ENCODE measurements at places on chromosomes 3 and 15.

- DNase-seq = no peak
Measured at GRCh38 chr3:73255609-73256029, 194.2 kb downstream of the EBLN2 start.

- no peak for DNase-seq
Measured at GRCh38 chr15:75809986-75810750, 33.1 kb upstream of the UBE2Q2 start.

DNA sequence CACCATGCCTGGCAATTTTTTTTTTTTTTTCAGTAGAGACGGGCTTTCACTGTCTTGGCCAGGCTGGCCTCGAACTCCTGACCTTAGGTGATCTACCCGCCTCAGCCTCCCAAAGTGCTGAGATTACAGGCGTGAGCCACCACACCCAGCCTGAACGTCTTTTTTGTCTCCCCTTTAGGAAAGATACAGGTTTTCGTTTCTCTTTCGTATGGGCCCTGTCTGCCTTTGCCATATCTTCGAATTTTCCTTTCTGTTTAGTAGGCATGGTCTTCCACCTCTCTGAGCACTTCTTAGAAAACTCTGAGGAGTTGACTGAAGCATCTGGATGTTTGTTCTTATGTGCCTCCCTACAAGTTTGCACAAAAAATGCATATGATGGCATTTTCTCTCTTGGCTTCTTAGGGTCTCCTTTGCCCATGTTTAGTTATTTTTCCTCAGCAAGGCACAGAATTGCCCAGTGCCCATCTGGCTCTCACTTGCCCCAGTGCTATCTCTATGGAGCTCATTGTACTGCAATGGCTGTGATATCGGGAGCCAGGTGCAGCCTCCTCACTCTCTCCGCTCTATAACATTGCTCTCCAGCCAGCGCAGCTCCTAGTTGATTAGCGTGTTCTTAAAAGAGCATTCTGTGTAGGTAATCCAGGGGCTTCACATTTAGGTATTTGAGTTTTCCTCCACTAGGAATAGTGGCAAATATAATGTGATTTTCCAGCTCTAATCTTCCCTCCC lies 48.0 kb downstream of the ABHD2 start:
- DNase-seq = no peak

GRCh38 chr3:58184309-58184981 lies 26.3 kb downstream of the DNASE1L3 start:
- DNase-seq = no peak

DNA sequence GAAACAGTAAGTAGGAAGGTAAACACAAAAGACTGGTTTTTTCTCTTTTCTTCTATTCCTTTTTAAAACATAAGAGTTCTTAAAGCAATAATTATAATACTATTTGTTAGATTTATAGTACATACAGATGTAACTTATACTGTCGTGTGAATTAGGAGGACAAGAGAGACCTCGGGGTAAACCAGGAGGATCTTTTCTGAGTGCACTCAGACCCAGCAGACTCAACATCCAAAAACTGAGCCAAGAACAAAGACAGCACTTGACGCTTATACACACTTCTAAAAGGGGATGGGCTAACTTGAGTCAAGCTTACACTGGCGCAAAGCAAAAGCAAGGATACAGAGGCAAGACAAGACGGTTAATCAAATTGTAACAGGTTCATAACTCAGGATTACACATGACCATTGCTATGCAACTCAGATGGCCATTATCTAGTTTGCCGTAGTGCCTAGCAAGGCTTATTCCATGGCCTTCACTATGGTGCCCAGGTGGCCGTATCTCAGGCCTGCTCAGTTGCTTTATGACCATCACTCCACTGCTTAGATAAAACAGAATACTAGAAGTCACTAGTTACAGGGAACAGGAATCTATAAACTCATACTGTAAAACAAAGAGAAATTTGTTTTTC lies 18.6 kb downstream of the MTHFS start:
- no peak for DNase-seq

DNA sequence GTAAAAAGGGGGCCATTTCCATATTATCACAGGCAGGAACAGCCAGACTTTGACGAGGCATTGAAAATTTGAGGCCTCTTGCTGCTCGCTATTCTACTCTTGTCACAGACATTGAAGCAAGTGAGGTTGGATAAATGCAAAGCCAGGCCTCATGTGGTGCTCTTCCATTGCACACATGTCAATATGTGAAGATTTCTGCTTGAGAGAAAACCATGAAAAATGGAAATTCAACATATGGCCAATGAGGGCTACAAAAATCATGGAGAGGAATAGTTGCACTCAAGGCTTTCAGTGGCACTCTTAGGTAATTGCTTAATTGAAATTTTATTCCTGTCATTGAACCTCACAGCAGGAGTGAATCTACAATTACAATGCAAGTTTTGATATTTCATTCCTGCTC lies 185.6 kb upstream of the MBNL1 start:
- no peak for DNase-seq

DNA sequence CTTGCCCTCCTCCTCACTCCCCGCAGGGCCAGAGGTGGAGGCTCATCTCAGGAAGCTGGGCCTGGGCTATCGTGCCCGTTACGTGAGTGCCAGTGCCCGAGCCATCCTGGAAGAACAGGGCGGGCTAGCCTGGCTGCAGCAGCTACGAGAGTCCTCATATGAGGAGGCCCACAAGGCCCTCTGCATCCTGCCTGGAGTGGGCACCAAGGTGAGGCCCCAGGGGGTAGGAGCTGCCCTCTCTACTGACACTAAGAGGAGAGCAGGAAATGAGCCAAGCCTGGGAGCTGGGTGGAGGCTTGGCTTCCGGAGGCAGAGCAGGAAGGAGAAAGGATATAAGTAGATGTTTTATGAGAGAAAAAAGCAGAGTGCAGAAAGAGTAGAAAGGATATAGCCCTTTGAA lies 4.9 kb downstream of the OGG1 start:
- DNase-seq = no peak

- no peak for DNase-seq
Measured at GRCh38 chr3:113283306-113283705, 71.9 kb downstream of the BOC start.

DNA sequence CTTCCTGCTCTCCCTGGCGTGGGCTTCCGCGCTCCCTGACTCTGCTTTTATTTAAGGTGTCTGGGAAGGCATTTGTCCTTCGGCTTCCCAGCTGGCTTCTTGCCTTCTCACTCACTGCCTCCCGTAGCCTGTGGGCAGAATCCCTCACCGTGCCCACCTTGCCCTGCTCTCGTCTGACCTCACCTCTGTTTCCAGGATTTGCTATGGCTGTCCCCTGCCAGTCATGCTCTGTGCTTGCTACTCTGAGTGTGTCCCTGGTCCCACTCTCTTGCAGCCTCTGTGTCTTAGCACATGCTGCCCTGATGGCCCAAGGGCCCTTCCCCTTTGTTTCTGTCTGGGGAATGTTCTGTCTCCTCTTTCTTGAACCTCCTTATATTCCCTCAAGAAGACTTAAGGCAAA lies 26.2 kb downstream of the LPP start:
- DNase-seq = no peak

DNA sequence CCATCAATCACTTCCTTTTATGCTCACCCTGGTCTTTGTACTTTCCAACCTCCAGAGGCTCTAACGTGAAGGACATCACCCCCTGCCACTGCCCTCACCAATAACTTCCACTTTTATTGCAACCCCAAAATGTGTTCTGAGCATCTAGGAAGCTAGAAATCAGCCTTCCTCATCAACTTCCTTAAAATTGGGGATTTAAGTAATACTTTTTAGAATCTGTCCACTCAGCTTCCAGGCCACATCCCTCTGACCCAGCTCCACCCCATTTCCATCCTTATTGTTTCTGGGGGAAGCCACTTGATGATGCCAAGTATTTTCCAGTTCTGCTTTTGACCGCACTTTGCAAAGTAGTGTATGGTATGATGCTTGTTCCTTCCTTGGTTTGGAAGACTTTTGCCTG lies 73.5 kb upstream of the XCR1 start:
- DNase-seq = no peak

DNA sequence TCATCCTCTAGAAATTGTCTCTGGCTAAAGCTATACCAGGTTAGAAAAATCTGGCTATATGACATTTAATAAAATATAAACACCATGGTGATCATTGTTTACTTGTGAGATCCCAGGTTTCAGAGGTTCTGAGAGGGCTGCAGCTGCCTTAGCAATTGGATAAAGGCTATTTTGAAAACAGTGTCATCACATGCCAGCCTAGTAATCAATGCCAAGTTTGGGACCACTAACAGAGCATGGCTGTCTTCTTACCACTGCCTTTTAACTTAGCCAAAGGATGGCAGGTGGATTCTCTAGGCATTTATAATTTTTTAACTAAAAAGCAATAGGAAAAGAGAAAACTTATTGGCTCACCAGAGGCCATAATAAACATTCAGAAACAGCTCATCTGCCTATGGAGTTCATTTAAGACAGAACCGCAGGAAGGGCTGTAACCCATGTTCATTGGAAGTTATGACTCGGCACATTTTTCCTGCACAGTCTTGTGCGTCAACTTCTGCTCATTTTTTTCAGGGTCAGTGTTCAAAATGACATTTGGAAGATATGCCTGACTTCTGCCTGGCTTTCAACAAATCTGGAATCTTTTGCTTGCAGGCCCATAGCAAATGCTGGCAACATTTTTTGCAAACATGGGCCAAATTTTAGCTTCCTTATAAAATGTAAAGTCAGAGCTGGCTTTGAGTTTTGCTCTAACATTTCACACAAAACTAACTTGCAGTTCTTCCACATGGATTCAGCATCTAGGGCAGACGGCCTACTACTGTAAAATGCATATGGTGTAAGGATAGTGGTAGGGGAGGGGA lies 476.0 kb upstream of the TBL1XR1 start:
- DNase-seq = no peak

DNA sequence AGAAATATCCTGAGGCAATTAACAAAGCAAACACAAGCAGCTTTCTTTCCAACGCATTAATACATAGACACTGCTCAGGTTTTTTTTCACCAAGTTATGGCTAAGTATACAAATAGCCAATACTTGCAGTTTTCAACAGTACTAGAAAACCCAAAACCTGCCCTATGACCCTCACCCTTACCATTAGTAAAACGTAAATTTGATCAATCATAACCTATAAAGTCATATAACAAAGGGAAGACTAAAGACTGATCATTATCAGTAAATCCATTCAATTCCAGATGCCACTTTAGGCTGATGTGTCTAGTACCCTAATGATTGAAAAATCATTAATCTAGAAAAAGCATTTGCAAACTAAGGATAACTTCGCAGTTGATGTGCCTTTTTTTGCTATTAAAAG lies 3.2 kb downstream of the SERP1 start:
- DNase-seq = no peak

- no peak for DNase-seq
Measured at GRCh38 chr15:96307856-96308394, 22.6 kb upstream of the NR2F2 start.

DNA sequence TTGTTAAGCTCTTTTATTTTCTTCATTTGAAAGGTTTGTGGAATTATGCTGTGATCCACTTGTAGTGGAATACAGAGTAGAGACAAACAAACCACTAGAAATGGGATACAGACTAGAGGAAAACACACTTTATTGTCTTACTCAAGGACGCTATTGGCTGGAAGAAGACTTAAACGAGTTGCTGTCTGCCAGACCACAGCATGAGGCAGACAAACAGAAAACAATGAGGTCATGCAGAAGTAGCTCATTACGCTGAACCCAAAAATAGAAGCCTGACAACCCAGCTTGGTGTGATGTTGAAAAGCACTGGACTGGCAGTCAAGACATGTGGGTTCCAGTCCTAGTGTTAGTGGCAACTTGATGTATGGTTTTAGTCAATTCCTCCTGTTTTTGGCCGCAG lies 62.4 kb upstream of the P3H2 start:
- no peak for DNase-seq

GRCh38 chr3:11532931-11533391 lies 110.8 kb downstream of the VGLL4 start:
- no peak for DNase-seq

GRCh38 chr15:82999905-83000671 lies 11.4 kb downstream of the C15orf40 start:
- DNase-seq = peak; percentile 69

- no peak for DNase-seq
Measured at GRCh38 chr3:11349446-11349845, 77.2 kb downstream of the ATG7 start.

GRCh38 chr3:116087426-116087825 lies 357.9 kb downstream of the LSAMP start:
- no peak for DNase-seq

GRCh38 chr3:19945969-19946831 lies 697 bp upstream of the RAB5A start:
- DNase-seq = no peak

DNA sequence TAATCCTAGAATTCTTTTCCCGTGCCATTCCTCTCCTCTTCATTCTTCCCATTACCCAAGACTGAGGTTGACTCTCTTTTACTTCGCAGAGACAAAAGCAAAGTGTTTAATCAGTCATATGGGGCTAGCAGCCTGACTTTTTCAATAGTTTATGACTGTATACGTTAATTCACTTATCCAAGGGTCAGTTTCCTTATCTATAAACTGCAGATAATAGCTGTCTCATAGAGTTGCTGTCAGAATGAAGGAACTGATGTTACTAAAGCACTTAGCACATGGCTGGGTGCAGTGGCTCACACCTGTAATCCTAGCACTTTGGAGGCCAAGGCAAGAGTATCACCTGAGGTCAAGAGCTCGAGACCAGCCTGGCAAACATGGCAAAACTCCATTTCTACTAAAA lies 43.5 kb upstream of the ULK4 start:
- DNase-seq = no peak
